ENCODE measurements at places on chromosomes 16 and 17.

DNA sequence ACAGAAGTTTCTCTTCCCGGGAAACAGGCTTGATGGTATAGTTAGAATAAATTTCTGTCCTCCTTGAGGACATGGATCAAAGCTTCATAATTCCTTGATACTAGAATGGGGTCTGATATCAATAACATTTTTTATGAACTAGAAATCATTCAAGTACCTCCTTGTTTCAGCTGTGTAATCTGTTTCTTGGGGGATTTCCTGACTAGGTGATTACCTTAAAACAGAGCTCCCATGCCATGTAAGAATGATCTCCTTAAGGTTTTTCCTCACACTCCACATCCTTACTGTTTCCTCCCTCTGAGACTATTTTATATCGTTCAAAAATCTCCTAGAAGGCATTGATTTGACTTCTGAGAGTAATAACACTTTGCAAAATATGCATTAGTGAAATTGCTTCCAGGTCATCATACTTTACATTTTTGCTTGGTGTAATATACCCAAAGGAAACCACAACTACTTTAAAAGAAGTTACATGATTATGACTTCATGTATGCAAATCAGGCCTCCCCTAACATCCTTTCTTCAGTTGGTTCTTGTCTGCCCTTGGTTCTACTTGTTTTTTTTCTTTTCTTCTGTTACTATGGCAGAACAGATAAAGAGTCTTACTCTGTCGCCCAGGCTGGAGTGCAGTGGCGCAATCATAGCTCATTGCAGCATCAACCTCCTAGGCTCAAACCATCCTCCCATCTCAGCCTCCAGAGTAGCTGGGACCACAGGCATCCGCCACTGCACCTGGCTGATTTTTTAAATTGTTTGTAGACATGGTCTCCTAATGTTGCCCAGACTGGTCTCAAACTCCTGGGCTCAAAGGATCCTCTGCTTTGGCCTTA, 388.8 kb downstream of the ZFHX3 start:
- DNase-seq: no peak

DNA sequence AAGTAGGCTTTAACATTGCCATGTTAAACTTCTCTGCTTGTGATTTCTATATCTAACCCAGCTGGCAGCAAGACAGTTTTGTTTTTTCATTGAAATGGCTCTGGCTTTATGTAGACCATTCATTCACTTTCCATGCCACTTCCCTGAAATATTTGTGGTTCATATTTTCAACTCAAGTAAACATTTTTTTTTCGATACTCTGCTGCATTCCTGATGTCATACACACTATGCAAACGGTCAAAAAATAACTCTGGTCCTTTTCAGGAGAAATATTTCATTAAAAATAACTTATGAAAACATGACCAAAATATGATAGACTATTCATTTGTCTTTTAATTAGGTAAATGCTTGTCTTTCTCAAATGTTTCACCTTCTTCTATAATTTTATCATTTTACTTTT, 116.3 kb downstream of the USP22 start:
- DNase-seq: no peak

- DNase-seq: no peak
Measured at GRCh38 chr17:13076905-13077304, 59.1 kb upstream of the ELAC2 start.

DNA sequence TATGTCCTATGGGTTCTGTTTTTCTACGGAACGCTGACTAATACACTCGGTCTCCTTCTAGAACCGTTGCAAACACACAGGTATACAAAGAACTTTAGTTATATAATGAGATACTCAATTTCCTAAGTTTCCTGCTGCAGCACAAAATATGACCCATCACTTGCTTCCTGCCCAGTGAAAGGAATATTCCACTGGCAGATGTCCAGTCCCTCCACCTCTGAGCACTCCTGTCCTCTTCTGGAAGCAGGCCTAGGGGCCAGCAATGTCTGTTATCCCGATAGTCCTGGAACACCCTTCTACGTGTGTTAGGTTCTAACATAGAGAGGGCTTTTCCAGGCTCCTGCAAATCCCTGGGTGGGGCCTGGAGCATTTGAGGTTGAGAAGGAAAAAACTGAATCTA, 32.7 kb downstream of the ADAMTS18 start:
- no peak for DNase-seq

DNA sequence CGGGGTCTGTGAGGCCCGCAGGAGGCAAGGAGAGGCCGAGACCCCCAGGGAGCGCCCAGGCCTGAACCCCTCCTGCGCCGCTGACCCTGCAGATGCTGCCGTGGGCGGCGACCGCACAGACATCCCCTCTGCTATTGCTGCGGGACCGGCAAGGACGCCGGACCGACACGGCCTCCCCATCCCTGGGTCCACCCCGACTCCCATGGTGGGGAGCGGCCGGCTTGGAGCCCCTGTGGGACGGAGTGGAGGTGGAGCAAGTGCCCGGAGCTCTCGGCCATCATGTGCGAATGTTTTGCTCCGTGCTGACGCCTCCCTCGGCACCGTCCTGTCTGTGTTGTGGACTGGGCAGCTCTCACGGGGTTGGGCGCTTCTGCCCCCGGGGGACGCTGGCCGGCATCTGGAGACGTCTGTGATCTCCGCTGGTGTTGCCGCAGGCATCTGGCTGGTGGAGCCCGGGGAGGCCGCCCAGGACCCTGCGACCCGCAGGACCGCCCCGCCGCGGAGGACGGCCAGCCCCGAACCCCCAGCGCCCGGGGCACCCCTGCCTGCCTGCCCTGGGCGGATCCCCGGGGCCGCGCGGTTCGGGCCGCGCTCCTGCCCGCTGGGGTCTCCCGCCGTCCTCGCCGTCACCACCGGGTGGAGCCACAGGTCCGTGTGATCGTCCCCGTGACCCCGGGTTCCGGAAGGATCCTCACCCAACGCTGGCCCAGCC, 12.8 kb upstream of the GNG13 start:
- peak; percentile 76 for DNase-seq

- DNase-seq: no peak
Measured at GRCh38 chr17:2087597-2088211, 32.8 kb downstream of the HIC1 start.

GRCh38 chr17:77322514-77323412, 182.0 kb downstream of the SEC14L1 start:
- peak; percentile 46 for DNase-seq

DNA sequence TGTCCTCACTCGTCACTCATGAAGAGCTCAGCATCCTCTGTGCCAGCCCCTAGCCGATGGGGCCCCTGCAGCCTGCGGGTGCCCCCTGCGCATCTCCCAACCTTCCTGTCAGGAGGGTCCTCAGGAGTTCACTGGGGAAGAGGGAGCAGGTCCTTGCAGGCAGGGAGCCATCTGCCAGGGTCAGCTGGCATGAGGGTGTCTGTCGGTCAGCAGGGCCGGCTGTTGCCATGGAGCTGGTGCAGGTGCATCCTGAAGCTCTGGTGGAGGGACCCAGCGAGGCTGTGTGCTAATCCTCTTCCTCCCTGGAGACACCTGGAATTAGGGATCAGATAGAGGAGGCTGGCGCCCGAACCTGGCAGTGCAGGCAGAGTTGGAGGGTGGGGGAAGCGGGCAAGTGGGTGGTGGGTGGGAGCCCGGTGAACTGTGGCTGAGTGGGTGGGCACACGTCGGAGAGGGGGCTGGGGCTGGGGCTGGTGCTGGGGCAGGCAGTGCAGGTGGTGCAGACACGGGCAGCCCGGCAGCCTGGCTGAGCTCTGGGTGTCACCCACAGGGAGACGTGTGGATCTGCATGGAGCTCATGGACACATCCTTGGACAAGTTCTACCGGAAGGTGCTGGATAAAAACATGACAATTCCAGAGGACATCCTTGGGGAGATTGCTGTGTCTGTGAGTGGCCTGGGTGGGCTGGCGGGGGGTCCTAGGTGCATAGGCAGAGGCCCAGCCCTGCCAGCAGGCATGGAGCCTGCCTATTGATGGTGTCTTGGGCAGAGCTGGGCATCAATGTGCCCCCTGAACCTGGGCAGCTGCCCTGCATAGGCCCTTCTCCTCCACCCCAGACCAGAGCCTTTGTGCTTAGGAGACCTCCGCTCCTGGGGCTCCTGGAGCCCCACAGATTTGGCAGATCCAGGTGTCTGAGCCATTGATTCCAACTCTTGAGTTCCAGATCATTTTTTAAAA, 17.4 kb downstream of the MAP2K3 start:
- DNase-seq: no peak

DNA sequence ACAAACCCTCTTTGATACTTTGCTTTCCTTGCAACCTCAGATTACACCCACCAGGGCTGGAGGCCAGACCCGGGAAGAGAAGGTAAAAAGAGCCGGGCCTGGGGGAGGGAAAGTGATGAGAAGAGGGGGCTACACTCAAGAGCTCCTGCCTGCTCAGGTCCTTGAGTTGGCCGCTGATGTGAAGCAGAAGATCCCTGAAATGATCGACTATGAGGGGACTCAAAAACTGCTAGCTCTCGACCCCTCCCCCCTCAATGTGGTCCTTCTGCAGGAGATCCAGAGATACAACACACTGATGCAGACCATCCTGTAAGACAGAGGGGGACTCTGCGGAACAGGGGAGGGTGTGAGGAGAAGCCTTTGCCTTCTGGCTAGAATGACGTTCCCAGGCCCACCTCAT, 2.8 kb upstream of the KDM6B start:
- no peak for DNase-seq

- no peak for DNase-seq
Measured at GRCh38 chr16:17633181-17633951, 162.6 kb upstream of the XYLT1 start.

DNA sequence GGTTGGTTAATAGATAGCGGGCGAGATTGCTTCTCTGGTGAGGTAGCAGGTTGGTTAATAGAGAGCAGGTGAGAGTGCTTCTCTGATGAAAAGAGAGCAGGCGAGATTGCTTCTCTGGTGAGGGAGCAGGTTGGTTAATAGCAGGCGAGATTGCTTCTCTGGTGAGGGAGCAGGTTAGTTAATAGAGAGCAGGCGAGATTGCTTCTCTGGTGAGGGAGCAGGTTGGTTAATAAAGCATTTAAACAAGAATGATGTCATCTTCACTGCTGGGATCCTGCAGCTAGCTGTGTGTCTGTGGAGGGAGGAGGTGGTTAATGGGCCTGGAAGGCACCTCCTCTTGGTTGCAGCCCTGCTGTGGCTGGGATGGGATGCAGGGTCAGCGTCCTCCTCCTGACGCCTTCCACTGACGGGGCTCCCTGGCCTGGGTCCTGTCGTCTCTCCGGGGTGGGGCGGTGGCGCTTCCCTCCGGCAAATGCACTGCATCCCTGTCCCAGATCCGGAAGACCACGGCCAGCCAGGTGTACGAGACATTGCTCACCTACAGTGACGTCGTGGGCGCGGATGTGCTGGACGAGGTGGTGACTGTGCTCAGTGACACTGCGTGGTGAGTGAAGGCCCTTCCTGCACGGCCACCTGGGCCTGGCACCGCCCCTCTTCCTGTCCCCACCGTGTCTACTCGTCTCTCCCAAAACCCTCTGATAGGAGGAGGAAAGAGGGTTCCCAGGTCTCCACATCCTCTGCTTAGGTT, 99.2 kb upstream of the ZNF750 start:
- no peak for DNase-seq

GRCh38 chr16:1210461-1210860, 14.6 kb downstream of the TPSG1 start:
- no peak for DNase-seq

- DNase-seq: no peak
Measured at GRCh38 chr17:7079581-7080455, at the start of gene CLEC10A. CLEC10A (minus strand) TSS chr17:7080251; CDS start chr17:7078812, 1,439 bp downstream.

GRCh38 chr17:50675627-50676026, 32.1 kb downstream of the ANKRD40 start:
- no peak for DNase-seq

- DNase-seq: no peak
Measured at GRCh38 chr17:80667462-80668277, 123.0 kb downstream of the RPTOR start.

- no peak for DNase-seq
Measured at GRCh38 chr16:21162661-21163151, 4.2 kb downstream of the LDAF1 start.

- DNase-seq: no peak
Measured at GRCh38 chr16:63981639-63982038, 1140.2 kb downstream of the CDH11 start.

GRCh38 chr17:48593840-48594537, 410 bp upstream of the HOXB5 start:
- peak; percentile 81 for DNase-seq

DNA sequence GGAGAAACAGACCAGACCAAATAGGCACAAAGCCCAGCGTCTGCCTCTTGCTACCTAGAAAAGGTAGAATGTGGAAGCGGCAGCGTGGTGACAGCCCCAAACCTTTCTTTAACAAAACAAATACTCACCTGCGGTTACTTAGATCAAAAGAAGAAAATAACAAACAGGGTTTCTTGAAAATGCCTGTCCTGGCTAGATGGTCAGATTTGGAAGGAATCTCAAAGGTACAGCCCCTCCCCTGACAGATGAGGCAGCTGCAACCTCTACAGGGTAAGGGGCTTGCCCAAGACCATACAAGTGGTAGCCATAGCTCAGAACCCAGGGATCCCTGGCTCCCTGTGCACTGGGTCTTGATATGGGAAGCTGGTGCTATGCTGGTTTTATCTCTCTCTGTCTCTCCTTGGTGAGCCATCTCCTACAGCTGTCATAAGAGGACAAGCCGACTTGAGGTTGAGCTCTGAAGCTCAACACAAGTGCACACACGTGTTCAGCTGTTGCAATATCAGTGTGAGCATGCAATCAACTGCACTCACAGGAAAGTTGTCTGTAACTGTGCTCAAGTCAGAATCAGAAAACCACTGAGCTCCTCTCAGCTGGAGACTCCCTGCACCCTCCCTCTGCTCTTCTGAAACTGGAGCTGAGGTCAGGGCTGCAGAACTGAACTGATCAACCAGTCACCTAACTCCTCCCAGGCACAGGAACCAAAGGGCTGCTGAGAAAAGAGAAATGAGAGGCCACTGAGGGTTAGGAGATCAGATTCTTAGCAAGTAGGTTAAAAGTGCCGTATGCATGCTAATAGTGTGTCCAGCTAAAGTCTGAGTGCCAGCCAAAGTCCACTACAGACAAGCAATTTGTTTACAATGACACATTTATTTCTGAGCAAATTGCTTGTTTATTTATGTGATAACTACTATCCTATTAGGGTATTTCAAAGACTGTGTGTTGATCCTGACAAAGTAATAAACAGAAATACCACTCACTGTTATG, 6.1 kb upstream of the RNF157 start:
- DNase-seq: no peak

DNA sequence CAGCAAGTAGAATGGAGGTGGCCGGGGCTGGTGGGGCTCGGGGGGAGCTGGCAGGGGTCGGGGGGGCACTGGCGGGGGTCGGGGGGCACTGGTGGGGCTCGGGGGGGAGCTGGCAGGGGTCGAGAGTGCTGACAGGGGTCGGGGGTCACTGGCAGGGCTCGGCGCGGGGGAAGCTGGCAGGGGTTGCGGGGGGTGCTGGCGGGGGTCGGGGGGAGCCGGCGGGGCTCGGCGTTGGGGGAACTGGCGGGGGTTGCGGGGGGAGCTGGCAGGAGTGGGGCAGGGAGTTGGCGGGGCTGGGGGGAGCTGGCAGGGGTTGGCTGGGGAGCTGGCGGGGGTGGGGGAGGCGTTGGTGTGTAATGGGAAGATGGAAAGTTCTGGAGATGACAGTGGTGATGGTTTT, 25.1 kb downstream of the CCDC57 start:
- DNase-seq: no peak
